Osteoblast (primary cell): ENCODE measurements at places on chromosomes 1 and 21. TPM values are rescaled to one million over a fixed set of nuclear protein-coding genes. Genes with fewer than 3 reads are reported as not detected.

Gene FMO4
- total RNA-seq: 3.6 and 8.5 TPM in 2 replicates

Gene HSD11B1
- total RNA-seq: 0.88 and 1.8 TPM in 2 replicates

Gene PIGV
- 18.1 and 19.2 TPM in 2 replicates for total RNA-seq

Gene RASSF5
- total RNA-seq: 0.59 and 0.72 TPM in 2 replicates
